ENCODE measurements at places on chromosomes 2 and 18.
A peak's percentile ranks its signal among the peaks of the same experiment; 100 is the strongest.

- no peak for DNase-seq
Measured at GRCh38 chr2:133296401-133296800, 271.9 kb downstream of the NCKAP5 start.

- DNase-seq = no peak
Measured at GRCh38 chr2:39373181-39373802, 63.8 kb downstream of the MAP4K3 start.

DNA sequence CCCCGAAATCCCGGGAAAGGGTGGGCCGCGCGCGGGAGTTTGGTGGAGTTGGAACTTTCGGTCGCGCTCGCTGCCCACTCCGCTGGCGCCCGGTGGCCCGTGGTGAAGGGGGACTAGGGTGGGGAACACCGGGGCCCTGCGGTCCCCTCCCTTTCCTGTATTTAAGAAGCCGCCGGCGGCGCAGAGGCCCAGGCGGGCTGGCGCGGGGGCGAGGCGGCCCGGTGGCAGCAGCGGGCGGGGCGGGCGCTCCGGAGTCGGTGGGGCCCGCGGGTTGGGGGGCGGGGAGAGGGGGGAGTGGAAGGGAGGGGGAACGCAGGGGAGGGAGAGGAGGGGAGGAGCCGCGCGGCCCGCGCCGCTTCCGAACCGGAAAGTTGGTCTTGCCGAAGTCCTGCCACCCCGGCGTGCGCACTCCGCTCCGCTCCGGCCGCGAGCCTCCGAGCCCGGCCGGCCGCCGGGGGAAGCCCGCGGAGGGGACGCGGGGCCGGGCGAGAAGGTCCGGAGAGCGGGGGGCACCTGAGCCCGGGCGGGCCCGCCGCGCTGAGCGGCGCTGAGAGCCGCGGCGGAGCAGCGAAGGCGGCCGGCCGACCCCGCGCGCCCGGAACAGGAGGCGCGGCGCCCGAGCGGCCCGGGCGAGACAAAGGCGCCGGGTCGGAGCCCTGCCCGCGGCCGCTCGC is 425 bp upstream of the SALL3 start:
- DNase-seq = no peak

DNA sequence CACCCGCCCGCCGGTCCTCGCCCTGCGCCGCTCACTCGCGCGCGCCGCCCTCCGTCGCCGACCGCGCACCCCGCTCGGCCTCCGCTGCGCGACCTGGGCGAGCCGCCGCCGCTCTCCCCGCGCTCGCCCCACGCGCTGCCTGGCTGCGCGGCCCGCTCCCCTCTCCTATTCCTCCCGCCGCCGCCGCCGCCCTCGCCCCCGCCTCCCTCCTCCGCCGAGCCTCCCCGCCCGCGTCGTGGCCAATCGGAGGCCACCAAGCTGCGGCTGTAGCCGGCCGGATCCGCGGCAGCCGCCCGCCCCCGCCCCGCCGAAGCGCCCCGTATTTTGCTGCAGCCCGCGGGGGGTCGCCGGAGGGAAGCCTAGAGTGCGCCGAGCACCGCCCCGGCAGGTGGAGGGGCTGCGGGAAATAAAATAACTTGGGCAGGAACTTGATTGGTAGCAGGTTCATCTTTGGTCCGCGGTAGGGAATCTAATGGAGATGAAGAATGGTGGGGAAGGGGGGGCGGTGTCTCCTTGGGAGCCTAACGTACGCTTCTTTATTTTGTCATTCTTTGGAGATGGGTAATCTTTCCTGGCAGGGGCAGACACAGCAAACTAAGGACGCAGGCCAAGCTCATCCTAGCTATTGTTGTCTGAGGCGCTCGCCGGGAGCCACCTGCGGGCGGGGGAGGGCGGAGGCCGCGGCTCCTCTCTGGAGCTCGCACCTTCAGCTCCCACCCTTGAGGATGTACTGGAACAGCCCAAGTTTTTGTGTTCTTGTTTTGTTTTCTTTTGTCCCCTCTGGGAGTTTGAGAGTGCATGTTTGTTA is 1.1 kb upstream of the CDH2 start:
- no peak for DNase-seq

- no peak for DNase-seq
Measured at GRCh38 chr2:166627893-166628292, 133.8 kb upstream of the SCN7A start.

- DNase-seq = no peak
Measured at GRCh38 chr2:177726931-177727348, 334.4 kb downstream of the AGPS start.

DNA sequence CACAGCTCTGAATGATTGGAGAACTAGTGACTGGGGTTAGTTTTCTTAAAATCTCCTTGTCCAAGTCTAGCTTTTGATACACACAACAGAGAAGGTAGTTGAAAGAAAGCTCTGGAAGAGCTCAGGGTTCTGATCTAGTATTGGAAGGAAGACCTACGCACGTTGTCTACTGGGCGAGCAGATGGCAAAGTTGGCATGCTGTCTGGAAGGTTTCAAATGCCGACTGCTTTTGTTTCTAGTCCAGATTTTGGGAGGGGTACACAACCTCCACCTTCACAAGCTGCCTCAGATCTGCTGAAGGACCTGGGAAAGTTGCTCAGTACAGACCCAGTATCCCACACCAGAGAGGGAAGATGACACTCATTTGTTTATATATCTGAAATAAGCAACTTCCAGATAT is 507.3 kb downstream of the RNF144A start:
- no peak for DNase-seq

- DNase-seq = no peak
Measured at GRCh38 chr2:17915811-17916518, 37.5 kb downstream of the KCNS3 start.

DNA sequence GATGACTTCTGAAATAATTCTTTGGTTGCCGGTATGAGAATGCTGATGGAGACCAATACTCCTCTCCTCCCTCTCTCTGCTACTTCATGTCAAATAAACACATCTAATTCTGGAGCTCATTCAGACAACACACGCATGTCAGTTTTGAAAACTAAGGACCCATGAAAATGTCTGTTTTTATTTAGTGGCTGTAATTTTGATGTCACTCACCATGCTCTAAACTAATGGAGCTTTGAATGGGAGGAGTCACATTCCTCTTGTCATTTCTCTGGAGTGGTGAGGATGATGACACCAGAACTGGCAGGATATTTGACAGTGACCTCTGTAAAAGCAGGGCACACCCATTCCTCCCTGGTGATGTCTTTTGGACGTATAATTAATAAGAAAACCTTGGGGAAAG is 163.0 kb downstream of the PHLPP1 start:
- DNase-seq = no peak

- DNase-seq = no peak
Measured at GRCh38 chr18:31079973-31080372, 22.2 kb downstream of the DSC2 start.

GRCh38 chr2:165408186-165408585 is 61.3 kb upstream of the CSRNP3 start:
- no peak for DNase-seq

- no peak for DNase-seq
Measured at GRCh38 chr2:233953087-233953801, 36.1 kb downstream of the TRPM8 start.

DNA sequence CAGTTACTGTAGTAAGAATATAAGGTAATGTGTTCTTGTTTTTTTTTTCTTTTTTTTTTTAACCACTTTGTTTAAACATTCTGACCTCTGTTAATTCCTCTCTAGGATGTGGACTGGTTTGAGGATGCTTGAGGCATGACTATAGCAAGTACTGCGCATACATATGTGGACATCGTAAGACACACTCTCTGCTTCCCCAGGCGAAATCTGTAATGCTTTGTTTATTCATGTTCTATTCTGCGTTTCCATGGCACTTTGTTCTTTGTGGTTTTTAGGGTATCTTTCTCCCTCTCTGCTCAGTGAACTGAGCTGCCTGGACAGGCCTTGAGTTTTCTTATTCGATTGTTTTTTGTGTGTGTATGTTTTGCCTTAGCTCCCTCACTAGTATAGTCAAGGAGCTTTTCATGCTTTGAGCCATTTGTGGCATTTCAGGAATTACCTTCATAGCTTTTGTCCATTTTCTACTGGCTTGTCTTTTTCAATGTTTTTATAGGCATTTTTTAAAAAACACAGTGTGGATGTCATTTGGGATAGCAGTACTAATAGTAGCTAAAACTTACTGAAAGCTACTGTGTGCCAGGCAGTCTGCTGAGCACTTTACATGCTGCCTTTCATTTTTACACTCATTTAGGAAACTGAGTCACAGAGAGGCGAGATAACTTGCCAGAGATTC is 1.9 kb upstream of the SH3BP4 start:
- no peak for DNase-seq

DNA sequence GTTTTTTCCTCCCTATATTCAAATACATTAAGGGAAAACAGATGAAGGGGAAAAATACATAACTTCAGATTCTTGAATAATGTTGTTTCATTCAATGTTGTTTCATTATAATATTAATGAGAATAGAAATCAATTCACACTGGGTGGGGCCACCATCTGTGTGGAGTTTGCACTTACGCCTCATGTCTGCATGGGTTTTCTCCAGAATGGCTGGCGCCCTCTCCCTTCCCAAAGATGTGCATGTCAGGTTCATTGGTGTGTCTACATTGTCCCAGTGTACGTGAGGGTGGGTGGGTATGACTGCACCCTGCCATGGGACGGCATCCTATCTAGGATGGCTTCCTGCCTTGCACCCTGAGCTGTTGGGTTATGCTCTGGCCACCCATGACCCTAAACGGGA is 51.7 kb downstream of the COBLL1 start:
- DNase-seq = no peak

GRCh38 chr2:78576409-78576808 is 449.1 kb upstream of the REG3G start:
- no peak for DNase-seq

- DNase-seq = peak; percentile 25
Measured at GRCh38 chr2:9554921-9555296, 721 bp downstream of the ADAM17 start.

GRCh38 chr2:150165988-150166312 is 321.5 kb downstream of the RND3 start:
- no peak for DNase-seq

DNA sequence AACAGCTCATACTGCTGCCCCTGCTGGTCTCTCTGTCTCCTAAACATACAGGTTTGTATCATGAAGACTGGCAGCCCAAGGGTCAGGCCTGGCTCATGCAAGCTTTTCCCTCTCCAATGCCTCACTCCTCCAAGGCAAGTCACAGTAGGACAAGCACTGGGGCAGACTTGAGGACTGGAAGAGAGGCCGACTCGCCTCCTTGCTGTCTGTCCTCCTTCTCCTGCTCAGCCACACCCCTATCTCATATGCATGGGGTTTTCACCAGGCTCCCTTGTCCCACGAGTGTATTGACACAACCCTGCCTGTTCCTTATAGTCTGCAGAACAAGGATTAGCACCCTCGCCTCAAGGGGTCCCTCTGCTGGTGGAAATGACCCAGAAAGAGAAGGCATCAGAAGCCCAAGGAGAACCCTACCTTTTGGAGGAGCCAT is 223.7 kb downstream of the SOX11 start:
- peak; percentile 1 for DNase-seq

DNA sequence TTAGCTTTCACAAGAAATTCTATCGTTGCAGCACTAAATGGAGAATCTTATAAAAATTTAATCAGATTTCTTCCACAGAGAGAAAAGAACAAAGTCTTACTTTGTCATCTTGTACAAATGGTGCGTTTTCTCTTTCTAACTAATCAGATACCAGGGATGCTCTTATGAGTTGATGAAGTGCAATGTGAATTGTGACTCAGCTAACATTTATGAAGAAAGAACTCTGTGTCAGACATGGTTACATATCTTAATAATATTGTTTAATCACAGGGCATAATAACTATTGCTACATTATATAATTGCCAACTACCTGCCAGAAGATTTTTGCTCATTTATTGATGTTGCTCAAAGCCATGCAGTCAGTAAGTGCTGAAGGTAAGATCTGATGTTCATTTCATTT is 465.0 kb downstream of the CCDC85A start:
- no peak for DNase-seq

DNA sequence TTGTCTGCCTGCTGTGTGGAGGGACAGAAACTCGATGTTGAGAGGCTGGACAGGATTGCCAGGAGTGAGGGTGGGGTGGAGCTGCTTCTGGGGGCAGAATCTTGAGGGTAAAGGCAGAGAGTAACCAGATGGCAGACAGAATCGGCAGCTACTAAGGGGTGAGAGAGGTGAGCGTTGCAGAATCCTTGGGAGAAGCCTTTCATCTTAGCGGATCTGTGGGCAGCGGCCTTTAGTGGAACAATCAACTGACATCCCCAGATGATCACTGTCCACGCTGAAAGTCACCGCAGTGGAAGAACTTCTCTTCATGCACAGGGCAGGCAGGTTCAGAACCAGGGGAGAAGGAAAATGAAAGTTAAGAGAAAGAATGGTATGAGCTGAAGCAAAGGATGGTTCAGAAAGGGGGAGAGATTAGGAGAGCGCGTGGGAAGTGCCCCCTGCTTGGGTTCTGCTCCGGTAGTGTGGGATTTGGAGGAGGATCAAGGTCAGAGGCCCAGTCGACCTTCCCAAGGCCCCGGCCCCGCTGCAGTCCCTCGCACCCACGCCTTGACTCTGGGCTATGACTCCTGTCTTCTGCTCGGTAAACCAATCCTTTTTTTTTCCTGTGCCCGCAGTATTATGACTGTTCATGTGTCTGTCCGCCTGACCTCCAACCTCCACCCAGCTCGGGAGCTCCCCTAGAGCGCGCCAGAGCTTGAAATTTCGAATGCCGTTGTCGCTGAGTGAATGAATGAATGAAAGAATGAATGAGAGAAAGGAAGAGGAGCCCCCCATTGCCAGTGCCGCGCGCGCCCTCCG is 584 bp downstream of the BOLA3 start:
- peak; percentile 24 for DNase-seq
